ENCODE measurements at places on chromosomes 11 and 22.

DNA sequence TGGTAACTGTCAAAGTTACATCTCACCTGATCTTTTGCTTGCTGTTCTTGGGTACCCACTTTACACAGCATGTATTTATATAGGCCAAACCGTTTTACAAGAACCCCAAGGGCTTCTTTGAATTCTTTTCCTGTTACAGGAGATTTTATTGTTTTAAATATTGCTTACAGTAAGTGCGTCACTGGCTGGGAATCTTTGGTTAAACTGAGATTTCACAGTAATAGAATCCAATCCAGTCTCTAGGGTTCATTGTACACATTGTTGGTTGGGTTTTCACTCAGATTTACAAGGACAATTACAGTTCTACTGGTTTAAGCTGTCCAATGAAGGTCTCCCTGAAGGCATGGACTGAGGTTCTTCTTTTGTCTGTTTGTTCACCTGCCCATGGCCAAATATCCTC is 171.7 kb downstream of the INSC start:
- DNase-seq: no peak

DNA sequence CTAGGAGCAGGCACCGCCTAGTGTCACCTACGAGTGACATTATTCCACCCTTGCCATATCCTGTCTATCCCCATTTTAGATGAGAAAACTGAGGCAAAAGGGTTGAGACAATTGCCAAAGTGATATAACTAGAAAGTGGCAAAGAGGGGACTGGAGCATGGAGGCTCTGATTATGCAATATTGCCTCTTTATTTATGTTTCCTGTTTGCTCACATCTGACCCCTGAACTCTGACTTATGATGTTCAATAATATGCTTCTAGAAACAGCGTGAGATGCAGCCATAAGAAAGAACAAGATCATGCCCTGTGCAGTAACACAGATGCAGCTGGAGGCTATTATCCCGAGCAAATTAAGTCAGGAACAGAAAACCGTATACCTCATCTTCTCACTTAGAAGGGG is 7.7 kb downstream of the ELF5 start:
- DNase-seq: no peak

- DNase-seq: no peak
Measured at GRCh38 chr11:75982309-75982708, 167.3 kb downstream of the UVRAG start.

DNA sequence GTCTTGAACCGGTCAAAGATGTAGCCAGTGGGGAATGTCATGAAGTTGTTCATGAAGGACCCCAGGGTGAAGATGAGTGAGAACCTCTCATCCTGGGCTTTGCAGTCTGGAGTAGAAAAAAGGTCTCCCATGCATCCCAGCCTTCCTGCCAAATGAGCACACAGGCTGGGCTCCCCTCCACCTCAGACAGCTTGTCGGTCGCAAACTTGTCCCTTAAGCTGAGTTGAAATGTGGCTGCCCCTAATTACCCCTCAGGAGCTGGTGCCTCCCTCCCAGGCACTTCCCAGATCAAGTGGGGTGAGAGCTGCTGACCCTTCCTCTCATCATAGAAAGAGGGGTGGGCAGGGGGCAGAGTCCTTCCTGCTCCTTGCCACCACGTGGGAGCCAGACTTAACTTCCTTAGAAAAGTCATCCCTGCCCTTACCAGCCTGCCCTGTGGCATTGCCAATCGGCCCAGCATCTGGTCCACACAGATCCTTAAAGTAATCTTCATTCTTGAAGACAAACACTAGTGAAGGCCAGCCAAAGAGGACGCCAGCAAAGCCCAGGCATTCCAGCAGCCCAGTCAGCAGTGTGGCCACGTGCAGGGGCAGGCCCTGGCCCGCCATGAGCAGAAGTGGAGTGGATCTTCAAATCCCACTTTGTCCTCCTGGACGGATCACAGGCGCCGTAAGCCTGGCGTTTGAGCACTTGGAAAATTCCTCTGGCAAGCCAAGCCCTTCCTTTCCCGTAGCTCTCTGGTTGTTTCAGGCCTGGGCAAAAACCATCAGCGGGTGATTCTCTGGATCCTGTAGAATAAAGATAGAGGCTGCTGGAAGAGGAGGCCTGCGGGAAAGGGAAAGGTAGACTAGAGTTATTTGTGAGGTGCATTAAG is 1.1 kb downstream of the SLC43A3 start:
- no peak for DNase-seq

- DNase-seq: no peak
Measured at GRCh38 chr11:107842412-107843100, 16.0 kb downstream of the SLC35F2 start.

GRCh38 chr11:93717501-93717900 is 23.8 kb downstream of the TAF1D start:
- DNase-seq: no peak

GRCh38 chr11:33737362-33737821 is 1.2 kb upstream of the CD59 start:
- no peak for DNase-seq
